ENCODE measurements at places on chromosomes 7 and 10.

- DNase-seq = peak; percentile 82
Observed at GRCh38 chr7:129825209-129825970, 127.4 kb downstream of the UBE2H start.

GRCh38 chr7:1678081-1678543, 8.0 kb downstream of the ELFN1 start:
- DNase-seq = no peak

- peak; percentile 37 for DNase-seq
Observed at GRCh38 chr10:73768881-73769280, 13.0 kb upstream of the CHCHD1 start.

DNA sequence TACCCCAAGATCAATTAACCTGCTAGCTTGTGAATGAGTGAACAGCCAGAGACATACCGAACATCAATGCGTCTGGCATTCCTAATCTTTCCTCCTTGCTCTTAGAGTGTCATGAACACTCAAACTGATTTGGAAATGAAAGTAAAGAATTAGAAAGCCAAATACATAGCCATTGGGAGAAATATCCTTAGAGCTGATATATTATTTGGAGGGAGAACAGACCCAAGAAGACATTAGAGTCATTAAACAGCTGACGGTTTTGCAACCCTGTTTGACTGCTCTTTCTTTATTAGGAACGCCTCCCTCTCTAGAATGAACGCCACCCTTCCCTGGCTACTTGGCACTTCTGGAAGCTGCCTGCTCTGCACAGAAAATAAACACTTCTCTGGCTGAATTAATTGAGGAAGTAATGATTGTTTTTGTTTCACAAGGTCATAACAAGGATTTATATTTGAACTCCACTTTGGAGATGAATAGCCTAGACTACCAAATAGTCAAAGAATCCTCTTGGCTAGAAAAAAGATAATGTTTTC, 42.8 kb downstream of the CTTNBP2 start:
- DNase-seq = no peak

DNA sequence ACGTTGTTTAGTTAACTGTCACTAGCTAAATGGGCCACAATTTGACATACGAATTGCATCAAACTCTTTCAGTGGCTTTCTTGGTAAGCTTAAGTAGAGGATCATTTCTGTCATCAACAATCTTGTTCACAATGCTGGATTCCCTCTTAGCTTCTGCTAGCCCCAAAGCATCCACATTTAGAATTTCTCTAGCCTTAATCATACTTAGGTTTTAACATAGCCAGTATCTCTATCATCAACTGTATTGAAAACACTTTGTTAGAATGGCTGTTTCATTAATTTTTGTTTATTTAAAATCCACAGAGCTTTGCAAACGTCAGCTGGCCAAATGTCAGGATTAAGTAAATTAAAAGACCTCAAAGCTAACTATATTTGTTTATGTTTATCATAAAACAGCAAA, 41.1 kb downstream of the ABRAXAS2 start:
- DNase-seq = no peak

- DNase-seq = no peak
Observed at GRCh38 chr7:19725770-19726169, 16.9 kb upstream of the POLR1F start.

DNA sequence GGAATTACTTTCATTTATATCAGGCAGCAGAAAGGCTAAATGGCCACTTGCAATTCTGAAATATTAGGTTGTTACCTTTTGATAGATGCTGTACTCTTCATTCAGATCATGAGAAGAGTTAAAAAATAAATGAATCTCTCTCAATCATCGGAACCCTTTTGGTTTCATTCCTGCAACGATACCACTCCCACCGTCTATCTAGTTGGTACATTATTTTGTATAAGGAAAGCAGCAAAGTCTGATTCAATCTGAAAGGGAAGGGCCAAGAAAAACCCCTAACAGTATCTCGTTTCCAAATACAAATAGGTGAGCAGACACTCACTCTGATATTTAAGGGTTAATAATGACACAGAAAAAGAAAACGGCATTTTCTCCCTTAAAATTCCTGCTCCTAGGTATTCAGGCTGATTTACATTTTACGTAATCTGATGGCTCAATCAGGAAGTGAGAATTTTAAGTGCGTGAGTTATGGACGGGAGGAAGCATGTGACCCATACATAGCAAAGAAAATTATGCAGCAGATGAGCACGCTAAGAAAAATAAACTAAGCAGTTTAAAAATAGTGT, 209.4 kb upstream of the KLF14 start:
- no peak for DNase-seq

All from stimulated activated CD8-positive, alpha-beta memory T cell treated with anti-CD3 and anti-CD28 coated beads, Interleukin-7, amount 100 ng/mL, for 1 hour (primary cell).